ENCODE measurements at places on chromosomes 12 and 14. TPM values are rescaled to one million over a fixed set of nuclear protein-coding genes. Genes with fewer than 3 reads are reported as not detected.

The KLRD1 gene
- not detected for total RNA-seq

The P2RX7 gene
- 2.8 TPM for total RNA-seq

The HOXC6 gene
- not detected for total RNA-seq

The GPR132 gene
- 0.25 TPM for total RNA-seq

The BIN2 gene
- total RNA-seq, result not detected

The RGS6 gene
- total RNA-seq, result not detected

Data from uterine smooth muscle cell (primary cell).